MM.1S (cell line): ENCODE measurements at places on chromosomes 7 and 10.
A peak's percentile ranks its signal among the peaks of the same experiment; 100 is the strongest.

- no peaks in the 10 kb centered on the region for H3K36me3 ChIP-seq
- peak; percentile 67 for DNase-seq
- H3K4me1 ChIP-seq, result peaks cover 27% of the 10 kb centered on the region
- H3K27me3 ChIP-seq, result no peaks in the 10 kb centered on the region
- peak overlapping the region; percentile 49 for H3K27ac ChIP-seq
Observed at GRCh38 chr7:116630932-116631671, 40.9 kb upstream of the MET start.

- no peaks in the 10 kb centered on the region for H3K36me3 ChIP-seq
- H3K27me3 ChIP-seq, result no peaks in the 10 kb centered on the region
- H3K4me1 ChIP-seq, result no peaks in the 10 kb centered on the region
- H3K27ac ChIP-seq, result no peak overlapping the region
Observed at GRCh38 chr7:24665564-24666294, 91.5 kb downstream of the GSDME start.

DNA sequence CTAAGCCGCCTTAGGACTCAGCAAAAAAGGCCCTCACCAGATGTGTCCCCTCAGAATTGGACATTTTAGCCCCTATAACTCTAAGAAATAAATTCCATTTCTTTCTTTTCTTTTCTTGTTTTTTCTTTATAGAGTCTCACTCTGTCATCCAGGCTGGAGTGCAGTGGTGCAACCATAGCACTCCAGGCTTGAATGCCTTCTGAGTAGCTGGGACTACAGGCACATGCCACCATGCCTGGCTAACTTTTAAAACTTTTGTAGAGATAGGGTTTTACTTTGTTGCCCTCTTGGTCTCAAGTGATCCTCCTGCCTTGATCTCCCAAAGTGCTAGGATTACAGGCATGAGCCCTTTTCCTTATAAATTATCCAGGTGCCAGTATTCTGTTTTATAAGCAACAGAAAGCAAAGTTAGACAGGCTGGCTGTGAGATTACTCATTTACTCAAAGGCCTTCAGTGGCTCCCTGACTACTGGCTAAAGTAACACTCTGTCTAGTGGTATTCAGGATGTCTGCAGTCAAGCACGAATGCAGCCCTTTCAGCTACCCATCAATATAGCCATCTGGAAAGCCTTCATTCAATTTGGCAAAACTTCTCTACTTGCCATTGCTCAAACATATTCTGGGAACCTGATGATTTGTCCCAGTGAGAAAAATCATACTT is 128.6 kb downstream of the ICA1 start:
- H3K36me3 ChIP-seq, result no peaks in the 10 kb centered on the region
- H3K4me1 ChIP-seq, result peaks cover 38% of the 10 kb centered on the region
- no peaks in the 10 kb centered on the region for H3K27me3 ChIP-seq
- H3K27ac ChIP-seq, result peak overlapping the region; percentile 75; the same call in 1 of the 2 replicates
- H3K4me3 ChIP-seq, result no peak overlapping the region

DNA sequence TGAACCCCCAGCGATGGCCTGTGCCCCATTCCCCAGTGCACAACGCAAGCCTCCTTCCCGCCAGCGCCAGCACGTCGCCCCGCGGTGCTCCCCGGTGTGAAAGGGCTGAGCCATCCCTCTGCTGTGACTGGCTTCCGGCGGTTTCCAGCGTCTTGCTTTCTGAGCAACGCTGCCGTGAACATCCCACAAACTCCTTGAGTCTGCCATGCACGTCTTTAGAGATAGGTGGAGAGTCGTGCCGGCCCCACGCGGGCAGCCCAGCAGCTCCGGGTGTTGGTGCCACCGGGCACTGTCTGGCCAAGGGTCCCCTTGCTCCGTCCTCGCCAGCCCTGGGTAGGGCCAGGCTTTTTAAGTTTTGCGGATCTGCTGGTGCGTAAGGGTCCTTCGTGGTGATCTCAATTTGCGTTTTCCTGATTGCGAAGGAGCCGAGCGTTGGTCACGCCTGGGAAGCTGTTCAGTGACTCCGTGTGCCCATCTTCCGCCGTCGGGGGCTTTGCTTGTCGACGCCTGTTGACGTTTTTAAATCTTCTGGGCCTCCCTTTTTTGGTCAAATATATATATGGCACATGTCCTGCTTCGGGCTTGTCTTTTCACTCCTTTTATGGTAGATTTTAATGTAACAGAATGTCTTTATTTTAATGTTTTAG is 70.6 kb downstream of the FOXL3 start:
- no peak overlapping the region for H3K4me3 ChIP-seq
- H3K4me1 ChIP-seq, result no peaks in the 10 kb centered on the region
- no peaks in the 10 kb centered on the region for H3K27me3 ChIP-seq
- H3K36me3 ChIP-seq, result no peaks in the 10 kb centered on the region
- DNase-seq, result no peak
- H3K27ac ChIP-seq, result no peak overlapping the region

DNA sequence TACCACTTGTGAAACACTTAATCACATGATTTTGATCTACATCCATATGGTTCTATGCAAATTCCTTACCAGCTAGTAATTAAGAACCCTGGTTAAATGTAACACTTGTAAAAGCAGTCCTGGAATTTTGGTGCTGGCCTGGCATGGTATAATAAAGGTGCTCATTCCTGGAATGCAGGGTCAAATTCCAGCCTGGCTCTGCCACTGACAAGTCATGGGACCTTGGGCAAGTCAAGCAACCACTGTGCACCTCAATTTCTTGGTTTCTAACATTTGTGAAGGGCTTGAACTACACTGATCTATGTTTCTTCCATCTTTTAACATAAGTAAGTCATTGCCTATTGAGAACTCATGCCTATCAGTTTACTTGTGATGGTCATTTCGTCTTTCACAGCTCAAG is 91.9 kb upstream of the PIK3CG start:
- H3K36me3 ChIP-seq, result no peaks in the 10 kb centered on the region
- no peaks in the 10 kb centered on the region for H3K27me3 ChIP-seq
- H3K4me1 ChIP-seq, result peaks cover 10% of the 10 kb centered on the region
- H3K27ac ChIP-seq, result no peak overlapping the region
- DNase-seq, result no peak

DNA sequence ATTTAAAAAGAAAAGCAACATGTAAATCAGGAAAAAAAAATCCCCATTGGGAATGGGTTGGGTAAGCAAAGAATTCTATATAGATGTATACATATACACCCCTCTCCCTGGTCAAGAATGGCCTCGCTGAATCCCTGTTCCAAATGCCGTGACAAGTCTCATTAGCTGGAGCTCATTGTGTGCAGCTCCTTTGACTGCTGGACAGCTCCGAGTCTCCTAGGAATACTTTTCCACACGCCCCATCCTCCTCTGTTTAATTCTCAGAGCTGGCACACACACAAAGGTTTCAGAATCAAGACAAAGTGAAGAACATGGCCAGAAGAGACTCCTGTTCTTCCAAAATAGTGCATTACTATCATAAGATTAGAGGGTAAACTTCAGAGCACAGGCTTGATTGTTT is 130.9 kb upstream of the MKLN1 start:
- no peak overlapping the region for H3K4me3 ChIP-seq
- H3K27ac ChIP-seq, result no peak overlapping the region
- no peak for DNase-seq
- H3K4me1 ChIP-seq, result no peaks in the 10 kb centered on the region

- H3K27me3 ChIP-seq, result no peaks in the 10 kb centered on the region
- H3K4me3 ChIP-seq, result peak overlapping the region; percentile 85
- peaks cover 38% of the 10 kb centered on the region for H3K4me1 ChIP-seq
- H3K36me3 ChIP-seq, result peaks cover 14% of the 10 kb centered on the region
- peak; percentile 19 for DNase-seq
Observed at GRCh38 chr7:42932811-42933591, 825 bp downstream of the MRPL32 start.

GRCh38 chr10:77081481-77081891 is 556.1 kb downstream of the KCNMA1 start:
- H3K4me3 ChIP-seq, result no peak overlapping the region
- H3K27me3 ChIP-seq, result no peaks in the 10 kb centered on the region
- no peak overlapping the region for H3K27ac ChIP-seq
- H3K4me1 ChIP-seq, result no peaks in the 10 kb centered on the region
- DNase-seq, result no peak

GRCh38 chr10:88923520-88923919 is 29.1 kb downstream of the ACTA2 start:
- H3K27ac ChIP-seq, result no peak overlapping the region
- no peaks in the 10 kb centered on the region for H3K27me3 ChIP-seq
- no peaks in the 10 kb centered on the region for H3K4me1 ChIP-seq
- DNase-seq, result no peak

GRCh38 chr10:29649561-29650551 is 15.1 kb upstream of the SVIL start:
- no peak for DNase-seq
- H3K27me3 ChIP-seq, result no peaks in the 10 kb centered on the region
- H3K36me3 ChIP-seq, result no peaks in the 10 kb centered on the region

- peak; percentile 80 for DNase-seq
- no peaks in the 10 kb centered on the region for H3K36me3 ChIP-seq
- H3K4me3 ChIP-seq, result no peak overlapping the region
- no peaks in the 10 kb centered on the region for H3K27me3 ChIP-seq
Observed at GRCh38 chr7:44431091-44431608, 59.3 kb downstream of the NUDCD3 start.

GRCh38 chr7:24715171-24715570 is 42.1 kb downstream of the GSDME start:
- H3K27ac ChIP-seq, result peak overlapping the region; percentile 32; the same call in 1 of the 2 replicates
- no peaks in the 10 kb centered on the region for H3K27me3 ChIP-seq
- no peak for DNase-seq

DNA sequence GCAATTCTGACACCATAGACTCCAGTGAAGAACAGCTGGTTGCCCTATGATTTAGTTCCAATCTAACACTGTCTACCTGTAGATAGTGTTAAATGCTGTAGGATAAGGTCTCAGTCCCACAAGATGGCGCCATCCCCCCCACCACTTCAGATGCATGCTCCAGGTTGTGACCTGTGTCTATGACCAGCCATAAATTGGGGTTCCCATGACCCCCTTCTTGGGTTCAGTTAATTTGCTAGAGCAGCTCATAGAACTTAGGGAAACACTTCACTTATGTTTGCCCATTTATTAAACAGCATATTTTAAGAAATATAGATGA is 13.1 kb downstream of the CCSER2 start:
- H3K4me1 ChIP-seq, result no peaks in the 10 kb centered on the region
- no peaks in the 10 kb centered on the region for H3K27me3 ChIP-seq
- no peak overlapping the region for H3K27ac ChIP-seq
- H3K4me3 ChIP-seq, result no peak overlapping the region
- no peak for DNase-seq

- no peaks in the 10 kb centered on the region for H3K4me1 ChIP-seq
- H3K27ac ChIP-seq, result no peak overlapping the region
- no peaks in the 10 kb centered on the region for H3K36me3 ChIP-seq
Observed at GRCh38 chr10:119567978-119568377, 25.5 kb upstream of the RGS10 start.

DNA sequence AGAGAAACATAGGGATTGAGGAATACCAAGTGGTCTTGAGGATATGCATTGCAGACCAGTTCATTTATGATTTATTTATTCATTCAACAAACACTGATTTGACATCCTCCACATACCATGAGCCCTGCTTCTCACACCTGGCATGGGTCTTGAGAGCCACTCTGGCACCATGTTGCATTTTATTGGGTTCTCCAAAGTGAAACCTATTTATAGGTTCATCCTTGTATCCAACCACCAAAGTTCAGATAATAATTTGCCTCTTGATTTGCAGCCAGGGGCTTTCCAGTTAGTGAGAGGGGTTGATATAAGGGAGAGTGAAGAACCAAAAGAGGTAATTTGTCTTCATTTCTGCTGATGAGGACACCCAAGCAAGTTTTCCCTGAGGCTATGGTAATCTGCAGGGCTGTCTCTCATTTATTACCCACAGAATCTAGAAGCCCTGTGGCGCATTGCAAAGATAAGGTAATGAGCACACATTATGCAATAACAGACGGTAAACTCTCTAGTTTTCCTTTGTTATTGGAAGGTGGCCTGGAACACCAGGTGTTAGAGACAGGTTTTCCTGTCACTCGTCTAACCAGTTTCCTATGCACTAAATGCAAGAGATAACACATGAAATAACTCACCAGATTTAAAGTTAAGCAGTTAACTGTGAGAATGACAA is 28.8 kb upstream of the ICA1 start:
- no peak for DNase-seq
- no peaks in the 10 kb centered on the region for H3K4me1 ChIP-seq
- H3K36me3 ChIP-seq, result no peaks in the 10 kb centered on the region
- H3K27ac ChIP-seq, result no peak overlapping the region
- no peaks in the 10 kb centered on the region for H3K27me3 ChIP-seq
- H3K4me3 ChIP-seq, result no peak overlapping the region

DNA sequence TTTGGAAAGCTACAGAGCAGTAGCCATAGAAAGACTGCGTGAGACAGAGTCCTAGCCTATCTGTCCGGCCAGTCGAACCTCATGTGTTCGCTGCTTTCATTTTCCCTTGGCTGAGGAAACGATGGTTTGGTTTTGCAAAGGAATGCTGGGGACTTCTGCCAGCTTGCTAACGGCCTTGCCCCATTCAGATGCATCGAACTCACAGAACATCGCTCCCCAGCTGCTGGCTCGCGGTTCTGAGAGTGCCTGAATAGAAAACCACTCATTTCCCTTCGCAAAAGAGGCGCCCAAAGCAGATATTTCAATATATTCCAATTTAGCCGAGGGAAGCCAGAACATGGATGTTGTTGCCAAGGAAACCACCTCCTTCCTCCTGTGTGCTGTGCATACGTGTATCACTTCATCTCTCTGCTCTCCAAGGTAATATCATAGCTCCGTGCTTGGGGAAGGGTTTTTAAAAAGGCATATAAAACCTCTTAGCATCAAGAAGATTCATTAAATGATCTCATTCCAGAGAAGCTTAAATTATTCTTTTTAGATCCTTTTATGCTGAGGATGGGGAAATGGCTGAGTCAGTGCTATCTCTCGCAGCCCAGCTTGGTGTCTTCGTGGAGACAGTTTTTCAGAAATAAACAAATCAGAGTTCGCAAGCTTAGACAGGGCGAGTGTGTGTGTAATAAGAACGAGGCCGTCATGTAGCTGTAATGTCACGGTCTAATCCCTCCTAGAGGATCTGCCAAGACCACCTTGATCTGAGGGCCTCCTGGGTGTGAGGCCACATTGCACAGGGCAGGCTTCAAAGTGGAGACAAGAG is 215.2 kb downstream of the RPS24 start:
- no peak for DNase-seq
- H3K4me3 ChIP-seq, result no peak overlapping the region
- H3K4me1 ChIP-seq, result no peaks in the 10 kb centered on the region
- H3K27me3 ChIP-seq, result no peaks in the 10 kb centered on the region
- no peak overlapping the region for H3K27ac ChIP-seq

- no peak overlapping the region for H3K4me3 ChIP-seq
- H3K4me1 ChIP-seq, result no peaks in the 10 kb centered on the region
- no peaks in the 10 kb centered on the region for H3K36me3 ChIP-seq
- no peak overlapping the region for H3K27ac ChIP-seq
- DNase-seq, result no peak
Observed at GRCh38 chr10:79156334-79157274, 87.8 kb downstream of the ZMIZ1 start.

- H3K4me3 ChIP-seq, result no peak overlapping the region
- no peak for DNase-seq
- H3K27ac ChIP-seq, result no peak overlapping the region
- no peaks in the 10 kb centered on the region for H3K27me3 ChIP-seq
- no peaks in the 10 kb centered on the region for H3K36me3 ChIP-seq
- no peaks in the 10 kb centered on the region for H3K4me1 ChIP-seq
Observed at GRCh38 chr10:48214716-48215485, 59.6 kb downstream of the FRMPD2 start.

- no peak for DNase-seq
- no peak overlapping the region for H3K27ac ChIP-seq
- H3K36me3 ChIP-seq, result no peaks in the 10 kb centered on the region
- no peak overlapping the region for H3K4me3 ChIP-seq
- H3K27me3 ChIP-seq, result no peaks in the 10 kb centered on the region
- no peaks in the 10 kb centered on the region for H3K4me1 ChIP-seq
Observed at GRCh38 chr7:69820479-69821192, 222.4 kb downstream of the AUTS2 start.
